MCF 10A (cell line): ENCODE measurements at places on chromosomes 2 and 18.

- DNase-seq: no peak
Observed at GRCh38 chr2:120797421-120798221, 62.0 kb downstream of the GLI2 start.

DNA sequence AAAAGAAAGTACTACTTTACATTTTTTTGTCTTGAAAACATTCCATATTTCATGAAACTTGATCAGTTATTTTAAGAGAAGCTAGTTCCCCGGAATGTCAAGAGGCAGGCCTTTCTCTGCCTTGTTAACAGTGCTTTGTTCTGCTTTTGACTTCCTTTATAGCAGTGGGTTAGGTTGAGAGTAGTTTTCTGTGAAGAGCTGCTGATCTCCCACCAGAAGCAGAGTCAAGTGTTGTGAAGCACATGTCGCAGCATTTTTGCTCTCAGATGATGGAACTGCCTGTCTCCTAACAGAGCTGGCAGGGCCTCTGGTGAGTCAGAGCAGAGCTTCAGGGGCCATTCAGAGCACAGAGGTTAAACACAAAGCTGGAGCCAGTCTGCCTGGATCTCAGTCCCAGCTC is 871.8 kb downstream of the SLC4A3 start:
- DNase-seq: peak; percentile 65

DNA sequence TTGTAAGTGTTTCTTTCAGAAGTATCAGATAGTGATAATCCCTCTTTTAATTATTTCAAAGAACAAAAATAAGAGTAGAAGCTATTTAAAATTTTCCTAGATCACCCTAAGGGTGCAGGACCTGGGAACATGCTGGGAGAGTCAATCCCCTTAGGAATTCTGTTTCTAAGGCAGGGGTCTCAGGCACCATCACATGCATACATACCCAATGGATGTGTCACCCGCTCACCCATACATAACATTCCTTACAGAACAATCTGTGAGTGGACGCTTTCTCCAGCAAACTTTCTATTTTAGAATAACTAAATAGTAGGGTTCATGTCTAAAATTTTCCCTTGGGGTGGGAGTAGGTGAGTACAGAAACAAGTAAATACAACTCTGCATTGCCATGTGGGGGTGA is 8.4 kb downstream of the DSEL start:
- DNase-seq: no peak

DNA sequence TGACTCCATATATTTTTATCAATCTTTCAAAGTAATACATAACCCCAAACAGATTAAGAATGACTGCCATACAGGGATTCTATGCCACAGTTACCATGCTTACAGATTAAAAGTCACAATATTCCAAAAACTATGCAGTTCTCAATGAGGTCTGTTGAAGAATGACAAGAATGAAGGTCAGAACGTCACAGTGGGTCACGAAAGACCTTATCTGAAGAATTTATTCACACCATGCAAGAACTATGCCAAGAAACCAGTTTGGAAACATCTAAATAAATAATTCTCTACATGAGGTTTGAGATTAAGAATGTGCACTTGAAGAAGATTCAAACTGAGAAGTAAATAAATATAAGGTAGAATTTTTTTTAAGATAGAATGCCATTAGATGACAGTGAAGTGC is 253.3 kb downstream of the EXOC6B start:
- no peak for DNase-seq
